Caudate nucleus (tissue), 63 donors: ENCODE measurements at places on chromosomes 12 and 14.

DNA sequence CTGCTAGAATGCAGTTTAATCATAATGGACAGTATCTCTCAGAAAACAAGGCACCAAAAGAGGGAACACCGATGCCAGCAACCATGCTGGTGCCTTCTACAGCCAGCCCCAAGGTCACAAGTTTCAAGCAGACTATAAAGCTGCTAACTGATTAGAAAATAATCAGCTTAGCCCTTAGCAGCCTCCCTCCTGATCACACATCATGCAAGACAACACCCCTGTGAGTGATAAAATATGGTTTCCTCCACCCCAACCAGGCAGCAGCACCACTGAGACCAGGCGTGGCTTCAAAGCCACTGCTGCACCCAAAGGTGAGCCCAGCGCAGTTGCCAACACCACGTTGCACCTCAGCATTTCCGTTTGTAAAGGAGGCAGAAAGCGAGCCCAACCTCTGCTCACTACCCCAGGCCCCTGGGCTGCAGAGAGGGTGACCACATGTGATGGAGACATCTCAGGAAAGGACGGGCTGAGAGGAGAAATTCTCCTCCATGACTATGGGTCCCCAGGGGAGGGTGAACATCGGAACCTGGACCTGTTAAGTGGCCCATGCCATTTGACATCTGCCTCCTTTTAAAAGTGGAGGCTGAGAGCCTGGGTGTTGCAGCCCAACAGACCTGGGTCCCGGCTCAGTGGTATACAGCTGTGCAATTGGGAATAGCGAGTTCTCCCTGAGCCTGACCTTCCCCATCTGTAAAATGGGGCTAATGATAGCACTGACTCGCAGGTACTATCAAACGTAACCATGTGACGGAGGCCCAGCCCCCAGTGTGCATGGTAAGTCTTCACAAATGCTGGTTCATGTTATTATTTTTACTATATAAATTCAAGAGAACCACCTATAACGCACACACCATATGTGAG lies 11.5 kb downstream of the ZFP36L1 start:
- no peak for DNase-seq

DNA sequence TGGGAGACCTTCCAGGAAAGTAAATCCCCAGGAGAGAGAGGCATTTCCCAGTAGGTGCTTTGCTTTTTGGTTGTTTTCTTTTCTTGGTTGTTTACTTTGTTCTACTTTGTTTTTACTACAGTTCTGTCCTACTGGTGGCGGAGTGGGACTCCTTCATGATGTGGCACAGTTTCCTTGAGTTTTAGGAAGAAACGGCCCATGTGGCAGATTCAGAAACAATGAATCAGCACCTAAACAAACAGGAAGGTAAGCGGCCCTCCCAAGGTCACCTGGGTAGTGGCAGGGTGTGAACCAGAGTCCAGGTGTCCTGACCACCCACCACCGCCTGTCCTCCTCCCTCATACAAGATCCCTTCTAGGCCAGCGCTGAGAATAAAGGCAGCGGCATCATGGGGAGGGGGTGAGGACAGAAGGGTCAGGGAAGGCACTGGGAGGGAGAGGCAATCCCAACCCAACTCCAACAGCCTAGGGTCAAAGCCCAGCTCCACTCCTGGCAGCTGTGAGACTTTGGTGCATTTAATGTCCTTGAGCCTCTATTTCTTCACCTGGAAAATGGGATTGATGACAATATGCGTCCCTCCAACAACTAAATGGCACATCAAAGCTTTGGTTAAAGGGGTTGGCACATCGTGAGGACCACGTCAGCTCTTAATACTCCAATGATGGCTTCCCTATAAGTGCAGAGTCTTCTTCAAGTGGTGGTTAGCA lies 111.5 kb upstream of the BCL2L14 start:
- DNase-seq, result no peak

- DNase-seq, result no peak
These were observed 4.7 kb upstream of the PSMA6 start for GRCh38 chr14:35287431-35288013.

GRCh38 chr14:55057919-55058318 lies 6.5 kb downstream of the MAPK1IP1L start:
- DNase-seq, result no peak

DNA sequence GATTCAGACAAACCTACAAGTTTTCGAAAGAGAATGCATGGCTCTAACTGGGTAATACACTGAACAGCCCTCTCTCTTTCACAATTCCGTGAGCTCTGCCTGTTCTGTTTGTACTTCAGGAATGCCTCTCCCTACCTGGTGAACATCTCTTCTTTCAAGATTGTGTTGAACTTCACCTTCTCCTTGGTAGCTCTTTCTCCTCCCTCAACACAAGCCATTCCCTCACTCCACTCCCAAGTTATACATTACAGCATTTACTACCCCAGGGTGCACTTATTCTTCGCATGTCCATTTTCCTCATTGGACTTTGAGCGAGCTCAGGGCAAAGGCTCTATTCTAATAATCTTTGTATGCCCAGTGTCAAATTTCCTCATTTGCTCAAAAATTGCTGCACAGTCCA lies 28.3 kb downstream of the NRDE2 start:
- DNase-seq, result no peak

- no peak for DNase-seq
These were observed 5.9 kb upstream of the FAM181A start for GRCh38 chr14:93921001-93921806.

GRCh38 chr12:19764408-19764807 lies 325.1 kb downstream of the AEBP2 start:
- DNase-seq, result no peak

DNA sequence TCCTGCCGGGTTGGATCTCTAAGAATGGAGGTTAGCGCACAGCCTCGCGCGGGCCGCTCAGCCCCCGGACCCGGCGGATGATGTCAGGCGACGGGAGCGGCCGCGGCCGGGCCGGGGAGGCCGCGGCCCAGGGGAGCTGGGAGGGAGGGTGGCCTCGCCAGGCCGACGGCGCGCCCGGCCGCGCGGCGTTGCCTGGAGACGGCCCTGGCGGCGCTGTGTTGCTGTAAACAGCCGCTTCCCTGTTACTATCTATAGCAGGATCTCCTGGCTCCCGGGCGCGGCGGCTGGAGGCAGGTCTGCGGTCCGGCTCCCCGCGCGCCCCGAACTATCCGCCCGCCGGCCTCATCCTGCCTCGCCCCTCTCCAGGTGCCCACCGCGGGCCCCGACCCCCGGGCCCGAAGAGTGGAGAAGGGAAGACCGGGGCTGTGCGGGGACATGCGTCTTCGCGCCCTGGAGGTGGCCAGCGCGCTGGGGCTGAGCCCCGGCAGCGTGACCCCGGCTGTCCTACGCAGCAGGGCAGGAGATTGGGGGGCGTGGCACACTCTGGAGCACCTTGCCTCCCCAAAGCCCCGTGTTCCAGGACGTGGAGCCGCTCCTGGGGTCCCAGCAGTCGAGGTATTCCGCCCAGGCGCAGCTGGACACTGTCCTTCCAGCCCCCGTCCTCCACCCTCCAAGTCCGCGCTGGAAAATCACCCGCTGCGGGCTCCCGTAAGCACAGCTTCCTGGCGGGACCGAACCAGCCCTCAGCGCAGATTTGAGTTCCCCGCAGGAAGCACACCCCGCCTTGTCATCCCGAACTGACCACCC lies 1.4 kb upstream of the FOS start:
- peak; percentile 83 for DNase-seq

DNA sequence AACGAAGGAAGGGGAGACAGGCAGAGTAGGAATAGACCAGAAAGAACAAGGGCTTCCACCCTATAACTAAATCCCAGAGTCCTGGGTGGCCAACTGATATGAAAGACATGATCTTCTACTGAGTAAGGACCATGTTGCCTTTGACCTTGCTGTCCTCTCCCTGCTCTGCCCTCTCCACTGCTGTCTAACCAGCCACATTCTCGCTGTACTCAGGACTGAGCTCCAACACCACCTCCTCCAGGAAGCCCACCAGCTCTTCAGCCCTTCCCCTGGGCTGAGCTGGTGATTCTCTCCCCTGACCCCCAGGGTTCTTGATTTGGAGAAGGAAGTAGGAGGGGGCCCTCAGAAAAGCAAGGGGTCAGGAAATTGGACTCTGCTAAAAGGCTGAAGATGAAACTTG lies 159.2 kb downstream of the DICER1 start:
- DNase-seq, result no peak

DNA sequence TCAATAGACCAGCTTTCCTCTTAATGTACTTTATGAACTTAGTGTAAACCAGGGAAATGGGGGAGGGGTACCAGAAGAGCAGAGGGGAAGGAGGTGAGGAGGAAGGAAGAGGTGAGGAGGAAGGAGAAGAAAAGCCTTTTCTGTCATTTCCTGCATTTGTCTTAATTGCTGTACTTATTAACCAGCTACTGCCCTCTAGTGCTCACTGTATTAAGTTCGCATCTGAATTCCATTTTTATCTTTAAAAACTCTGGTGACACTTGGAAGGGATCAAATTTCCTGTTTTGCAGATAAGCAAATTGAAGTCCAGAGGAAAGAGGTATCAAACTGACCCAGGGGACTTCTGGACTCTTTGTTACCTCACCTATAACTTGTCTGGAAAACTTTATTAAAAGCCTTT lies 22.2 kb downstream of the MANSC1 start:
- no peak for DNase-seq

GRCh38 chr14:54446161-54446693 lies 5.1 kb upstream of the CNIH1 start:
- DNase-seq, result peak; percentile 82

DNA sequence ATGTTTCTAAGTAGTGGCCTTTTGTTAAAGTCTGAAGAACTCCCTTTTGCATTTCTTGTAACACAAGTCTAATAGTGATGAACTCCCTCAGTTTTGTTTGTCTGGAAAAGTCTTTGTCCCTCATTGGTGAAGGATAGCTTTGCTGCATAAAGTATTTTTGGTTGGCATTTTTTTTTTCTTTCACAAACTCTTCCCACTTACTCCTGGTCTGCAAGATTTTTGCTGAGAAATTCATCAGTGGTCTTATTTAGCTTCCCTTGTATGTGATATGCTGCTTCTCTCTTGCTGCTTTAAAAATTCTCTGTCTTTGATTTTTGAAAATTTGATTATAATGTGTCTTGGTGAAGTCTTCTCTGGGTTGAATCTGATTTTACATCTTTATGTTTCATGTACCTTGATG lies 22.7 kb downstream of the TRMT5 start:
- no peak for DNase-seq

- no peak for DNase-seq
These were observed at the start of gene SIX6 for GRCh38 chr14:60508707-60509437. SIX6 (plus strand) TSS chr14:60509146; CDS start chr14:60509399, 253 bp downstream.

DNA sequence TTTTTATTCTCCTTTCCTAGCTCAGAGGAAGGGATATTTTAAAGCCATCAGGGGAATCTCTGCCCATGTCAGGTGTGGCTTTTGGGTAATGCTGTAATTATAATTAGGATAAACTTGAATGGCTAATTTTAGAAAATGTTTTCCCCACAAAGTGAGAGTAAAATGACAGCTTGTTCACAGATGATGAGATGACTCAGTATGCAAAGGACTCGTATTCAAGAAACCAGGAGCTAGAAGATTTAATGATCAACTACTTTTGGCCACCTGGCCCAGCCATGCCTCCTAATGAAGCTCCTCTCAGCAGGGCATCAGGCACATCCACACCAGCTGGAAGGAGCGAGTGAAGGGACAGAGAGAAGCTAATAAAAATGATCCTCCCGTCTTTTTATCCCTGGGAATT lies 29.0 kb upstream of the PLEKHG7 start:
- no peak for DNase-seq

DNA sequence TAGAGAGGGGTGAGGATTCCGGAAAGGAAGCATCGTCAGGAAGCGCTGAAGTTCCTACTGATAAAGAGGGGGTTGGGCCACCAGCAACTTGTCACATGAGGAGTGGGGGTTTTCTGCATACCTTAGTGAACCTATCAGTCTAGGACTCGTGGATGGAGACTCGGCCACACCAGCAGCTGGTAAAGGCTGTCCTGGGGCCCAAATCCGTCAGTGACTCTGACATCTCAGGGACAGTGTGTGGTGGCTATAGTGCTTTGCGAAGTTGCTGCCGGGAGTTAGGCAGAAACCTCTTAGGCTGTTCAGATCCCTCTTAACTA lies 16.4 kb downstream of the RNASE2 start:
- no peak for DNase-seq

DNA sequence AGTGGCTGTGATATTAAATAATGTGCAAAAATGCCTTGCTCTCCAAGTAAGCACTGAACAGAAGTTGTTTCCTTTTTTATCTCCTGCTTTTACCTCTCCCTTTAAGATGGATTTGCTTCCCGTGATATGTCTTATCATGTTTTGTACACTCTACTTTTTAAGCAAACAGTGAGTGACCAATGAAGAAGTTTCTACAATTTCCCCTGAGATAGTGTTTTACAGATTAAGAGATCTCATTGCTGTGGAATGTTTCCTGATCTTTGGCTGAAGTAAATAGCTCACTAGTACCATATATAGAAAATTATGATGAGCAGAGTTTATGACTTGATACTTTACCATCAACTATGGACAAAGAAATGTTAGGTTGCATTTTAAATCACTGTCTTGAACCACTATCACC lies 184.8 kb upstream of the PDE3A start:
- DNase-seq, result no peak

GRCh38 chr14:90023176-90023896 lies 38.5 kb upstream of the KCNK13 start:
- DNase-seq, result no peak

GRCh38 chr14:58109744-58110143 lies 42.3 kb downstream of the ARMH4 start:
- DNase-seq, result no peak

- DNase-seq, result no peak
These were observed 72.7 kb downstream of the DYRK2 start for GRCh38 chr12:67721248-67721647.

DNA sequence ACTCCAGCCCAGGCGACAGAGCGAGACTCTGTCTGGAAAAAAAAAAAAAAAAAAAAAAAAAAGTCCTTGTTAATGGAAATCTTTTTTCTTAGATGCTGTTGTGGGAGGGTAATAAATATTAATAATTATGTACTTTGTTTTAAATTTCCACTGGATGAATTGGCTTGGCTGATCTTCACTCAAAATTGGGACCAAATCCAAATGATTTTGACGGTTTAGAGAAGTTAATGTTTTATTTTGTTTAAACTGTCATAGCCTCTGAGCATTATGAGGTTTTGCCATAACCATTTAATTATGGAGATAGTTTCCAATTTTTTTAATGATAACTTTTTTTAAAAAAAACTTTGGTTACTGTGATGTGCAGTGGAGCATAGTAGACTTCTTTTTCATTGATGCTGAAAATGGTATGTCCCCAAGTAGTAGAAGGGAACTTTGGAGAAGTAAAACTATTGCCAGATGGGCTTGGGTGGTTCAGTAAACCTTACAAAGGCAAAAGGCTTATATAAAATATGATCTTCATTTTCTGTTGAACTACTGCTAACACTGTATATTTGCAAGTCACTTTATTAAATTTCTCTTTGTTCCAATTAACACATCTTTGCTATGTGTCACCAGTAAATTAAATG lies 3.9 kb upstream of the PMCH start:
- no peak for DNase-seq

GRCh38 chr12:85747941-85748495 lies 88.2 kb downstream of the RASSF9 start:
- no peak for DNase-seq

- DNase-seq, result no peak
These were observed 1.6 kb upstream of the PPP4R4 start for GRCh38 chr14:94172545-94172944.

- peak; percentile 16 for DNase-seq
These were observed 60.3 kb downstream of the AVPR1A start for GRCh38 chr12:63090716-63091115.

- DNase-seq, result no peak
These were observed 277.6 kb downstream of the BTG1 start for GRCh38 chr12:91868054-91868453.
